Fibroblast of skin of right biceps (primary cell): ENCODE measurements at places on chromosomes 6 and 20.

- no peak for DNase-seq
Observed at GRCh38 chr6:133749427-133749826, 139.5 kb upstream of the TCF21 start.

GRCh38 chr6:147438758-147439528, 69.5 kb upstream of the SAMD5 start:
- no peak for DNase-seq

GRCh38 chr6:126437205-126437604, 97.3 kb downstream of the CENPW start:
- DNase-seq: no peak

DNA sequence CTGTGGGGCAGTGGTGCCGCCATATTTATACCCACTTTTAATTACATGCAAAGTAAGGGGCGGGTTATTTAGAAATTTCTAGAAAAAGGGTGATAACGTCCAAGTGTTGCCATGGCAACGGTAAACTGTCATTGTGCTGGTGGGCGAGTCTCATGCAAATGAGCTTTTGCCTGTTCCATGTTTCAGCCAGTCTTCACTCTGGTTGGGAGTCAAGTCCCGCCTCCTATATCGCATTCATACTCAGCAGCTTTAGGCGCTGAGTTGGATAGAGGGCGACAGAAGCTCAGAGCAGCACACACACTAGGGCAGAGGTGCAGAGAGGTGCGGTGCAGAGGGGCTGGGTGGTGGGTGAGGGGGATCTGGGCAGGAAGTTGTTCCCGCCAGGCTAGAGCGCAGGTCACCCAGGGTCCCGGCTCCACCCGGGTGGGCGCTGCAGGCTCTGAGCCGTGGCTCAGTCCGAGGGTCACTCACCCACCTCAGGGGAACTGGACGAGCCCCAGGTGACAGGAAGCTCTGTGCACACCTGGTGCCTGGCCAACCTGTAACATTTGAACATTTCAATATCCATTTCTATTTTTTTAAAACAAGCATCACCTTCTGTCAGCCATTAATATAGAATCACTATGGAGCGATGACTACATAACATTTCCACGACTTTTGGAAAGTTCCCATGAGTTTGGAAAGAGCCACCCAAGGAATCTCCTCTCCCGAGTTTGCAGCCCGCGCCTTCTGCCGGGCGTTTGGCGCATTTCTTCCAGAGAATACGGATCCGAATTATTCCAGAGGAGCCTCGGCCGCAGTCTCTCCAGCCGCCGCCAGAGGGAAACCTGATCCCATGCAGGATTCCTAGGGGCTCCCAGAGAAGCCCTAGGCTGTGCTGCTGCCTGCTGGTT, 89.1 kb upstream of the PHACTR3 start:
- peak; percentile 67 for DNase-seq

GRCh38 chr6:111687652-111688051, 82.0 kb upstream of the TRAF3IP2 start:
- DNase-seq: no peak

DNA sequence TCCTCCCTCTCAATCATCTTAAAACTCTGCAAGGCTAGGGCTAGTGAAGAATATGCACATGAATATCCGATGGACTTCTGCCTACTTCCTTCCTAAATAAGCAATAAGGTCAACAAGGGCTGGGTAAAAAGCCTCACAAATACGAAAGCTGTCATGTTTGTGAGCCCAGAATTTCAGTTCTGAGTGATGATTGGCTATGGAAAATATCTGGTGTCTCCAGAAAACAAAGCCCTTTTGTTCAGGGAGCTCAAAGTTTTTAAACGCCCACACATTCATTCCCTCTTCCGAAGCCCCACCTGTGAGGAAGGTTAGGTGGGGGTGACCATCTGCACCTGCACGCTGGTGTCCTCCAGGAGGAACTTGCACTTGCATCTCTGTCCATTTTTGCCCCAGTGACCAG, 126.9 kb upstream of the ARMC2 start:
- DNase-seq: no peak

DNA sequence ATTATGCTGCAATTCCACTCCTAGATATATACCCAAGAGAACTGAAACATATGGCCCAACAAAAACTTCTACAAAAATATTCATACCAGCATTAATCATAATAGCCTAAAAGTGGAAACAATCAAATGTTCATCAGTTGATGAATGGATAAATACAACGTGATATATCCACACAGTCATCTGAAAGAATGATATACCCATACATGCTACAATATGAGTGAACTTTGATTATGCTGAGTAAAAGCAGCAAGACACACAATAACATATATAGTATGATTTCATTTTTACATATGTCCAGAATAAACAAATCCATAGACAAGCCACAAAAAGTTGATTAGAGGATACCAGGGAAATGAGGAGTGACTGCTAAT, 30.7 kb downstream of the CDK19 start:
- no peak for DNase-seq

GRCh38 chr6:134936476-134936875, 13.4 kb downstream of the ALDH8A1 start:
- DNase-seq: peak; percentile 45

GRCh38 chr20:35773154-35773751, 1.4 kb downstream of the PHF20 start:
- no peak for DNase-seq

DNA sequence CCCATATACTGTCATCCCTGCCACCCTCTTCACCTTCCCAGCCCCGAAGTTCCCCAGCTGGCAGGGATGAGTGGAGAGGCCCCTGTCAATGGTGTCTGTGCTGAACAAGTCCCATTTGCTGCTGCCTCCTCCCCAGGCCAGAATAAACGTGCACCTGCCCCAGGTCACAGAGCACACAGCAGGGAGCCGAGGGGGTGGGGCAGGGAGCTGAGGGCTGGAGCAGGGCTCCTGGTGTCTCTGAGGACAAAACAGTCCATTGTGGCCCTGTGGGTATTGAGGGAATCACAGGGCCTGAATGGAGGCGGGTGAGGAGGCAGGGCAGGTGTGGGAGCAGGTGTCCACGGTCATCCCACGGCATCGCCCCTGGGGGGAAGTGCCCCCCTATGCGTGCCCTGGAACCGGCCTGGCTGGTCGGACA, 55.8 kb downstream of the SNAI1 start:
- DNase-seq: no peak

GRCh38 chr6:14452567-14453527, 335.3 kb downstream of the CD83 start:
- no peak for DNase-seq

GRCh38 chr6:159790956-159791598, 810 bp downstream of the MRPL18 start:
- no peak for DNase-seq

- no peak for DNase-seq
Observed at GRCh38 chr6:25615471-25615870, 36.5 kb upstream of the SCGN start.

GRCh38 chr6:141105481-141105880, 1027.2 kb upstream of the GJE1 start:
- DNase-seq: peak; percentile 84

DNA sequence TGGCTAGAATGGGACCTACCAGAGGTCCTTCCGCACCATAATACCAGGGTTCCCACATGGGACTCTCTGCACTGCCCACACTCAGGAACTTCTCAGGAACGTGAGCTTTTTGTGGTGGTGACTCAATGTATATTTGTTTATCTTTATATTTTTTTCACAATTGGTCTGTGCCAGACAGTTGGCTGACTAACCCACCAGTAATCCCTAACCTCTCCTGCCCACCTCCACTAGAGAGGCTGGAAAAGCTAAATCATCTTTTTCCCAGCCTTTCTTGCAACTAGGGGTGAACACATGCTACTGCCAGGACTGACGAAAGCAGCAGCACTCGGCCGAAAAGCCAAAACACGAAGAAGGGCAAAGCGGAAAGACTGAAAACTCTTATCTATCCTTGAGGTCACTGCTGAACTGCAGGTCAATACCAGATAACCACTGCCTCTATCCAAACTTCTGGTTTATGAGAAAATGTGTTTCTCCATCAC, 112.9 kb downstream of the TRERF1 start:
- DNase-seq: peak; percentile 98

- peak; percentile 44 for DNase-seq
Observed at GRCh38 chr20:6956574-6956973, 189.1 kb downstream of the BMP2 start.

DNA sequence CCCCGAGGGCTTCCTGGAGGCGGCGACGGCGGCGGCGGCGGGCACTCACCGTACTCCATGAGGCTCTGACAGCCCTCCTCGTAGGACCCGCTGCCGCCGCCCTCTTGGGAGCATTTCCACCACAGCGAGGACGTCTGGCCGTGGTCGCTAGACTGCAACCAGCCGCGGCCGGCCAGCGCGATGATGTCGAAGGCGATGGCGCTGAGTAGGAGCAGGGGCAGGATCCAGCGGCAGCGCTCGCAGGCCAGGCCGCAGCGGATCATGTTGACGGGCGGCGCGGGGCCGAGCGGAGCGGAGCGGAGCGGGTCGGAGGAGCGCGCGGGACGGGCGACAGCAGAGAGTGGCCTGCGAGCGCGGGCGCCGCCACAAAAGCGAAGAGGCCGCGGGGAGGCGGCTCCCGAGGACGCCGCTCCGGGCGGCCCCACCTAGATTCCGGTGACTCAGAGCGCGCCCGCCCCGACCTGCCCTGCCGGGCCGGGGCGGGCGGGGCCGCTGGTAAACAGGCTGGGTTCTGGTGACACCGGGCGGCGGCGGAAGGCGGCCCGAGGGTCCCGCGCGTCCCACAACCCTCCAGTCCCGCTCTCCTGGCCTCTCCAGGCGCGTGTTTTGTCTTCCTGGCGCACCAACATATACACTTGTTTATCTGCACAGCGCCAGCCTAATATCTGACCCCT, at the start of gene PERP:
Gene PERP (minus strand): TSS at position 342 of the 674 bp plus-strand sequence. CDS start 79 bp downstream, at position 263.
- peak; percentile 45 for DNase-seq

DNA sequence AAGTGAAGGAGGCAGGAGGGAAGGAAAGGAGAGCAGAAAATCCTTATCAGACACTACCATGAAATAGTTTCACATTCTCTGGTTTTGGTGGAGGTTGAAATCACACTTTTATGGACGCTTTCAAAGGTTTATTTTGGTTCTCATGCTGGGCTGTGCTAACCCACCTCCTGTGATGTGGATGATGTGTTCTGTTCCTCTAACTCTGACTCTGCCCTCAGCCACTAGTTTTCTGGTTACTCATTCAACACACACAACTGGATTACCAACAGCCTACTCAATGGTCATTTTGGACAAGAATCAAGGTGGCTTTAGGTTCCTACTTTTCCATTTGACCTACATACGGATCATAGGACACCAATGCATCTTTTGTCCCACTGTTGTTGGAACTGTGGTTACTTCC, 522.1 kb upstream of the BTBD3 start:
- no peak for DNase-seq

- peak; percentile 5 for DNase-seq
Observed at GRCh38 chr6:152598901-152599537, 38.1 kb downstream of the SYNE1 start.

- no peak for DNase-seq
Observed at GRCh38 chr6:119482850-119483285, 133.3 kb upstream of the MAN1A1 start.

GRCh38 chr6:134632024-134632423, 314.1 kb upstream of the SGK1 start:
- no peak for DNase-seq

GRCh38 chr20:23970049-23970448, 18.5 kb downstream of the GGTLC1 start:
- no peak for DNase-seq

DNA sequence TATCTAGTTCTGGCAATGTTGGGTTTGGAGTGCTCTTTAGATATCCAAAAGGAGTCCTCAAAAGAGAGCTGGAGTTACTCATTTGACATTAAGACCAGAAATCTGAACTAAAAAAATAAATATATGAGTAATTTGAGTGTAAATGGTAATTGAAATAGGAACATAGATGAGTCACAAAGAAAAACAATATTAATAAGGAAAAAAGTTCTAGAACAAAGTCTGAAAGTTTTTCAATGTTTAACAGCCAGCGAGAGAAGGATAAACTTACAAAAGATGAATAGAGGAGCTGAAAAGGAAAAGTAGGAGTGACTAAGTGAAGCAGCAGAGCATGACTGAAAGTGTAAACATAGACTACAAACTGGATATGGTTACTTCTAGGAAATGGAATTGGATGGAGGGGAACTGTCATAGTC, 46.8 kb downstream of the EPM2A start:
- peak; percentile 47 for DNase-seq

- no peak for DNase-seq
Observed at GRCh38 chr6:122569230-122569771, 40.9 kb upstream of the PKIB start.

DNA sequence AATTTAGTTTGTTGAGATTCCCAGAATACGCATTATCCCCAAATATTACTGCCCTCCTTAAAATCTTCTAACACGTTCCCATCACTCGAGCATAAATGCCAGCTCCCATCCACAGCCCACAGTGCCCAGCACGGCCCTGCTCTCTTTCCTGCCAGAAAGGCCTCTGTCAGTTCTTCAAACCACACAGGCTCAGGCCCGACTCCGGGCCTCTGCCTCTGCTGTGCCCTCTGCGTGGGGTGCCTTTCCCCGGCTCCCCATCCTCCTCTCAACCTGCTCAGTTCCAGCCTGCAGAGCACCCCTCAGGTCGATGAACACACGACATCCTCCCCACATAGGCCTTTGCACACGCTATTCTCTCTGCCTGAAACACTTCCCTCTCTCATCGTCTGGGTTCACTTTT, 12.8 kb downstream of the ULBP3 start:
- DNase-seq: no peak

DNA sequence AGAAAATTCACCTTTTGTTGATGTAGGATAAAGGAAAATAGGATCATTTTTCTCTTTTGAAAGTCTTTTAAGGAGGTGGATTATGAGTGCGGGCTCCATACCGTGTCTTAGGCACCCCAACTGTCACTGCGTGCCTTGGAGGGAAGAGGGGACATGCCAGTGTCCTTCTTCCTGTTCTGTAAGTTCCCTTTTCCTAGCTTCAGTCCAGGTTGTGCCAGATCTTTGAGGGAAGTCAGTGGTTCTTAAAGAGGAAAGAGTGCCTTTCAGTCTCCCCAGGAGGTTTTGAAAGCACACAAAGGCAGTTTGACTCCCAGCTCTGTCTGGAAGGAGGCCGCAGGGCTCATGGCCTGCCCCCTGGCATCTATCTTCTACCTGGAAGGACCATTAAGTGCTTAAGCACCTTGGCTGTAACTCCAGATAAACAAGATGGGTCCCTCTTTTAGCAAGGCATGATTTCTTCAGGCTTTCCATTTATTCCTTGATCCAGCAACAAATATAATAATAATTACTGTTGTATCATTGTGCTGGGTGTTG, 13.0 kb downstream of the EFCAB8 start:
- DNase-seq: no peak

DNA sequence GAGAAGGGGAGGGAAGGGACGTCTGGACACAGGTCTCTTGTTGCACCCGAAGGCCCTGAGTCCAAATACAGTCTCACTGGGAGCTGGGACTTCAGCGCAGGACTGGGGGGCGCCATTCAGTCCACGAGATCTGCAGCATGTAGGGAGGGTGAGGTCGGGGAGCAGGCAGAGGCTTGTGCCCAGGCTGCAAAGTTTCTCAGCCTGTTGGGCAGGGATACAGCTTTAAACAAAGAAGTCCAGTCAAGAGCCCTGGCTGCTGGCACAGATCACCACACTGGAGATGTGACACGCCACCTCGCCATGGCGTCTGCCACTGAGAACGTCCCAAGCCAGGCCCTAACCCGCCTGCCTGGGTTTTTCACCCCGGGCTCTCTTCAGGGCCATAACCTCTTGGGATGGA, 256.6 kb downstream of the DLL1 start:
- no peak for DNase-seq

GRCh38 chr6:109961611-109962041, 16.5 kb upstream of the GPR6 start:
- DNase-seq: peak; percentile 18

- no peak for DNase-seq
Observed at GRCh38 chr6:1496836-1497760, 107.7 kb downstream of the FOXF2 start.
